Activated CD8-positive, alpha-beta T cell treated with anti-CD3 and anti-CD28 coated beads for 36 hours (primary cell): ENCODE measurements at places on chromosomes 7 and 10. TPM values are rescaled to one million over a fixed set of nuclear protein-coding genes. Genes with fewer than 3 reads are reported as not detected.
A peak's percentile ranks its signal among the peaks of the same experiment; 100 is the strongest.

MCU gene
- 17.1 TPM for total RNA-seq

GRCh38 chr7:151018421-151019129 lies 5.7 kb downstream of the ATG9B start:
- peak overlapping the region; percentile 76 for H3K27ac ChIP-seq
- H3K4me1 ChIP-seq, result peaks cover 49% of the 10 kb centered on the region
- H3K4me3 ChIP-seq, result peak overlapping the region; percentile 79
- peaks cover 14% of the 10 kb centered on the region for H3K36me3 ChIP-seq

RSPH10B2 gene
- 0.63 TPM for total RNA-seq

DNA sequence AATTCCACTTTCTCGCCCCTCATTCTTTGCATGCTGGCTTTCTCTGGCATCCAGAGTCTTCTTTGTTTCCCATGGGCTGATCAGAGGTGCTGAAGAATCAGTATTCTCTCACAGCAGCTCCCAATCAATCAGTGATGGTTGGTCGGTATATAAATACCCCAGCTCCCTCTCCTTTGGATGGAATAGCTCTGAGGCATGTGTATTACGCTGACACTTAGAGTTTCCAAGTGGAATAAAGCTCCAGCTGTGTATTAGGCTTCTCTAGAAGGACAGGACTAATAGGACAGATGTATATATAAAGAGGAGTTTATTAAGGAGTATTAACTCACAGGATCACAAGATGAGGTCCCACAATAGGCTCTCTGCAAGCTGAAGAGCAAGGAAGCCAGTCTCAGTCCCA lies 218.3 kb upstream of the GRB10 start:
- H3K27ac ChIP-seq, result no peak overlapping the region
- H3K4me1 ChIP-seq, result no peaks in the 10 kb centered on the region
- DNase-seq, result no peak
- H3K27me3 ChIP-seq, result no peaks in the 10 kb centered on the region

USP6NL gene
- total RNA-seq, result 2.5 TPM

C1QL3 gene
- 0.16 TPM for total RNA-seq

- no peaks in the 10 kb centered on the region for H3K36me3 ChIP-seq
- H3K27ac ChIP-seq, result no peak overlapping the region
- H3K27me3 ChIP-seq, result peaks cover 50% of the 10 kb centered on the region
- peak overlapping the region; percentile 62 for H3K4me3 ChIP-seq
- H3K4me1 ChIP-seq, result peaks cover 5% of the 10 kb centered on the region
These were observed 643 bp downstream of the SMO start for GRCh38 chr7:129188892-129189660.

MET gene
- total RNA-seq, result 0.27 TPM

DRGX gene
- total RNA-seq, result not detected

DYNC1I1 gene
- not detected for total RNA-seq

DNA sequence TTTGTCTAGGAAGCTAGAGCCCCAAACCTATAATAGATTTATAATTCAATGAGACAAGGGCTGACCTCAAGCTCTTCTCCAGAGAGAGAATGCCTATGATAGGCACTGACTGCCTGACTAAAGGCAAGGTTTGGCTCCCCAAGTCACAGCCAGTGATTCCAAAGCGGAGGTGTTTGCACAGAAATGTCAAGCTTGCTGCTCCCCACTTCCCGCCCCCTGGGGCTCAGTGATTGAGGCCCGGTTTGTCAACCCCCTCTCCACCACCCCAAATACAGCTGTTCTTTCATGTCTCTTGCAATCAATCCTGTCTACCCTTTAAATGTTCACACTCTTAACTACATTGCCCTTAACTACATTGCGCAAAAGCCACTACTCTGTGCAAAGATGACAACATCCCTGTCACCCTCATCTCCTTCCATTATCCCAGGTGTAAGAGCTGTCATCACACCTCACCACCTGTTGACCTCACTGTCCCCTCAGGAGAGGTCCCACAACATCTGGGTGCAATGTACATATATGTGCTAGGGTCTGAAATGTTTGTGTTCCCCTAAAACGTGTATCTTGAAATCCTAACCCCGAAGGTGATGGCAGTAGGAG lies 58.0 kb downstream of the NUDCD3 start:
- no peak overlapping the region for H3K27ac ChIP-seq
- peaks cover 14% of the 10 kb centered on the region for H3K36me3 ChIP-seq
- H3K4me3 ChIP-seq, result no peak overlapping the region

SPDYE6 gene
- not detected for total RNA-seq

DNA sequence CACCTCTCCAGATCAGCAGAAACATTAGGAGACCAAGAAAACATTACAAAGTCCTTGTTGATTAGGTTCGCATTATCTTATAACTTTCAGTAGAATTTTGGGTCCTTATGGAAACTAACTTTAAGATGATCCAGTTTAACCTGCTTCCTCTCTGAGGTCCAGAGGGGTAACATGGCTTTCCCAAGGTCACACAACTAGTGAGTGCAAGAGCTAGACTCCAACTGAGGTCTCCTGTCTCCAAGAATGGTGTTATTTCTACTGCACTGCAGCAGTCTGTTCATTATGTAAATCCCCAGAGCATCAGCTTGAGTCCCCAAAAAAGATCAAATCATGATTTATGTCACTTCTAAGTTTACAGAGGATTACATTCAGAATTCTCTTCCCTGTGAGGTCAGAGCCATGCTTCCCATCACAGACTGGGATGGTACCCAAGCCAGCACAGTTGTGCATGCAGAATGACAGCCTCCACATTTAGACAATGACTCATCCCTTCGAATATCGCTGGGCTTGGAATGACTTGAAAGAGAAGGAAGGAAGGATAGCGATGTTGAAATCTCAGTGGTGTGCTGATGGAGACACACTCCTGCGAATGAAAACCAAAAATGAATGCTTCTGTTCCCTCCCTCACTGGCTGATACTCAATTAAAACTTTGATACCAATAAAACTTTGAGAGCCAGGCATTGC lies 163.1 kb upstream of the PLXNA4 start:
- no peak overlapping the region for H3K27ac ChIP-seq
- DNase-seq, result no peak
- H3K4me3 ChIP-seq, result no peak overlapping the region
- H3K36me3 ChIP-seq, result peaks cover under 1% of the 10 kb centered on the region
- H3K4me1 ChIP-seq, result no peaks in the 10 kb centered on the region

GRCh38 chr10:74500816-74501215 lies 325.6 kb upstream of the KAT6B start:
- H3K27ac ChIP-seq, result peak overlapping the region; percentile 52
- H3K27me3 ChIP-seq, result no peaks in the 10 kb centered on the region
- H3K4me1 ChIP-seq, result peaks cover 45% of the 10 kb centered on the region
- no peak for DNase-seq
- no peak overlapping the region for H3K4me3 ChIP-seq

LIPF gene
- not detected for total RNA-seq

GRCh38 chr7:6049780-6050179 lies 18.6 kb downstream of the ANKRD61 start:
- no peak overlapping the region for H3K4me3 ChIP-seq
- no peak overlapping the region for H3K27ac ChIP-seq
- DNase-seq, result no peak
- no peaks in the 10 kb centered on the region for H3K27me3 ChIP-seq

DNA sequence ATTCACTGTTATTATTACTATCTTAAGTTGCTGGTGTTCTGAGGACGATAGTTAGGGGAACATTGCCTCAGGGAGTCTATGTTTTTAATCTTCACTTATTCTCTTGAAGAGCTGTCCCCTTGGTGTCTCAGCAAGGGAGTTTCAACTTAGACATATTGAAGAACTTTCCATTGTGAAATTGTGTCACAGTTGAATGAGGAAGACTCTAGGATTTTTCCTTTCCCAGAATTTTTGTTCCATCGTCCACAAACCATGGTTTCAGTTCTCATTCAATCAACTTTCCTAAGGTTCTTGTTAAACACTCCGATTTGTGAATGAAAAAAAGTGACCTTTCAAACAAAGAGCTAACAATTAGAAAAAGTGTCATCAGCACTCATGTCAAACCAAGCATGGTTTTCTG lies 128.3 kb downstream of the GATA3 start:
- H3K4me3 ChIP-seq, result no peak overlapping the region
- DNase-seq, result no peak
- H3K27me3 ChIP-seq, result no peaks in the 10 kb centered on the region
- H3K36me3 ChIP-seq, result no peaks in the 10 kb centered on the region
- peaks cover 14% of the 10 kb centered on the region for H3K4me1 ChIP-seq

GRCh38 chr10:42975558-42976340 lies 101.1 kb upstream of the RET start:
- no peak overlapping the region for H3K4me3 ChIP-seq
- DNase-seq, result no peak
- no peaks in the 10 kb centered on the region for H3K27me3 ChIP-seq
- H3K36me3 ChIP-seq, result no peaks in the 10 kb centered on the region

DIP2C gene
- total RNA-seq, result 0.95 TPM

FGFBP3 gene
- 3.1 TPM for total RNA-seq

PNLIPRP3 gene
- not detected for total RNA-seq

- H3K4me1 ChIP-seq, result no peaks in the 10 kb centered on the region
- H3K36me3 ChIP-seq, result no peaks in the 10 kb centered on the region
- no peaks in the 10 kb centered on the region for H3K27me3 ChIP-seq
- no peak overlapping the region for H3K27ac ChIP-seq
These were observed 159.8 kb downstream of the WNT2 start for GRCh38 chr7:117163101-117163500.

GRCh38 chr7:22832401-22832800 lies 9.8 kb upstream of the TOMM7 start:
- no peak overlapping the region for H3K4me3 ChIP-seq
- H3K4me1 ChIP-seq, result no peaks in the 10 kb centered on the region
- H3K27ac ChIP-seq, result no peak overlapping the region
- H3K27me3 ChIP-seq, result peaks cover 5% of the 10 kb centered on the region
